CD4-positive, alpha-beta T cell treated with Interleukin-21 for 1 hour (primary cell): ENCODE measurements at places on chromosomes 12 and 14.
A peak's percentile ranks its signal among the peaks of the same experiment; 100 is the strongest.

DNA sequence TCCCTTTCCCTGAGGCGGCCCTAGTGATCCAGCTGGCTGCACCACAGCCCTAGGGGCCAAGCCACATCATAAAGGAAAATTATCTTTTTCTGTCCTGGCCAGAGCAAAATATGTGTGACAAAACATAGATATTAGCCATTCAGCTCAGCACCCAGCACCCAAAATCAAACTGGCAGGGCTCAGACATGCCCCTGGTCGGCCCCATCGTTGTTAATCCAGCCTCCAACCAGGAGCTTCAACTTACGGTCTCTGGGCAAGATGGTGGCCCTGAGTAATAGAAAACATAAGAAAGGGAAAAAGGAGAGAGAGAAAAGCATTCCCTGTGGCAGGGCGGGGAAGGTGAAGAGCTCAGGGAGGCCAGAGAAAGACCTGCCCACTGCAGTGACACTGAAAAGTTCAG is 111.9 kb downstream of the EML1 start:
- no peak for DNase-seq

GRCh38 chr12:105944628-105945027 is 194.1 kb downstream of the NUAK1 start:
- no peak for DNase-seq

DNA sequence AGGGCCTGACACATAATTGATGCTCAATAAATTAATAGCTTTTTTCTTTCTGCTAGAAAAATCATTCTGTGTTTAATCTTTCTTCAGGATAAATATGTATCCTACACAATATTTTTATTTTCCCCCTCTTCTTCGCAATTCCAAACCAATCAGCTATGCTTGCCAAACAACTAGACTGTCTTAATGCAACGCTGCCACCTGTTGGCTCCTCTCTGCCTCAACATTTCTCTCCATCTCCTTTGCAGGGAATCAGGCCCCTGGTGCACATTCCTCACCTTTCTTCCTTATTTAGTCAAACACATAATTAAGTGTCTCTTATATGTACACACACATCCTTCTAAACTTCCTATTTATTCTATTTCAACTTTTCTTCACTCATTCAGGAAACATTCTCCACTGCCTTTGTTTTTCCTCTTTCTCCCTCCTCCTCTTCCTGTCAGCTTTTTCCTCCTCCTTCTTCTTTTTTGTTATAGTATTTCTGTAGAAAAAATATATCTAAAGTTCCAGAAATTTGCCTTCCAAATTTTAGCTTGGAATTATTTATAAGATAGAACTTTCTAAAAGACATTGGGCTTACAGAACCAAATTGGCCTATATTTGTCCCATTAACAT is 406.0 kb downstream of the PRKD1 start:
- no peak for DNase-seq

- peak; percentile 76 for DNase-seq
Measured at GRCh38 chr12:79927772-79928474, 7.0 kb downstream of the PPP1R12A start.
